ENCODE measurements at places on chromosomes 2 and 18.

- DNase-seq, result no peak
Observed at GRCh38 chr2:177225965-177226360, 13.4 kb downstream of the HNRNPA3 start.

GRCh38 chr2:128536925-128537620, 218.4 kb upstream of the HS6ST1 start:
- no peak for DNase-seq

DNA sequence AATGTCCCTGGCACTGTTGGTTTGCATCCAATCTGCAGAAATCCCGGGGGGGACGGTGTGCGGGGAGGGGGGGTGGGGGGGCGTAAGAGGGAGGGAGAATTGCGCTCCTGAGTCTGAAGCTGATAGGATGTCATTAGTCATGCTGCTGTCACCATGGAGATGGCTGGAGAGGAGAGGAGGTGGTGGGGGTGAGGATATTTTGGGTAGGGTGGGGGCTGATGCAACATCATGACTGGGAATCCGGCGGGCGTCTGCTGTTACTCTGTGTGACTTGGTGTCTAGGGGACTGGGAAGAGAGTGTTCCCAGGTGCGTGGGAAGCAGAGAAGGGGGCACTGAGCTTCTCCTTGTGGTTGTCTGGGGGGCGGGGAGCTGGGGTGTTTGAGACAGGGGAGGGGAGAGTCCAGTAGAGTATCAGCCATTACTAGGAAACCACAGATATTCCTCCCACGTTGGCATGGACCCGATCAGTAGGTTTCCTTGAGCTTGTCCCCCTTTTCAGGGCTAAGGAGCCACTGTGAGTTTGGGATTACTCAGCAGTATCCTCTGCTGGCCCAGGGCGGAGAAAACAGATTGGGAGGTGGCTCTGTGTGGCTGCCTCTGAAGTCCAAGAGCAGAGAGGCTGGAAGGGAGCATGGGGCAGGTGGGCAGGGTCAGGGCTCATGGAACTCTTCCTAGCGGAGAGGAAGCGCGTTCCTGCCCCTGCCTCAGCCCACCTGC, 18.9 kb downstream of the TET3 start:
- DNase-seq, result peak; percentile 28

GRCh38 chr18:29154758-29155725, 978.1 kb upstream of the CDH2 start:
- DNase-seq, result no peak

GRCh38 chr18:32441533-32441932, 29.1 kb downstream of the GAREM1 start:
- DNase-seq, result no peak

DNA sequence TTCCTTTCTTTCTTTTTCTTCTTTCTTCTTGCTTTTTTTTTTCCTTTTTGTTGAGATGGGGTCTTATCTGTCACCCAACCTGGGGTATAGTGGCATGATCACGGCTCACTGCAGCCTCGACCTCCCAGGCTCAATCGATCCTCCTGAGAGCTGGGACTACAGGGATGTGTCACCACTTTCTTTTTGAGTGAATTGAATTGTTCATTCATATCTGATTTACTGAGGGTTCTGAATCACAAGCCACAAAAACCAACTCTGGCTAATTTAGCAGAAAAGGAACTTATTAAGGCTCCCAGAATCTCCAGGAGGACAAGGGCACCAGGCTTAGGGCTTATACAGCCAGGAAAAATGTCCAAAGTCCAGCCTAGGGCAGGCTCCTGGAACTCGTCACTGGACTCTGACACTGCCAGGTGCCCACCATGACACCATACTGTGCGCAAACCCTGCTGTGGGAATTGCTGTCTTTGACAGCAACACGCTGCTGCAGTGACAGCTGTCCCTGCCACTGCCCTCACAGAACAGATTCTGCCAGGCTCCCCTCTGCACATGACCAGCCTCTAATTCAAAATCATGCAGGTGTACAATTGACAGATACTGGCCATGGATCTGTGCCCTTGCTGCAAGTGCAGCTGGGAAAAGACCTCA, 42.9 kb upstream of the EML6 start:
- DNase-seq, result no peak

- DNase-seq, result no peak
Observed at GRCh38 chr2:183186296-183186695, 62.1 kb downstream of the NUP35 start.

DNA sequence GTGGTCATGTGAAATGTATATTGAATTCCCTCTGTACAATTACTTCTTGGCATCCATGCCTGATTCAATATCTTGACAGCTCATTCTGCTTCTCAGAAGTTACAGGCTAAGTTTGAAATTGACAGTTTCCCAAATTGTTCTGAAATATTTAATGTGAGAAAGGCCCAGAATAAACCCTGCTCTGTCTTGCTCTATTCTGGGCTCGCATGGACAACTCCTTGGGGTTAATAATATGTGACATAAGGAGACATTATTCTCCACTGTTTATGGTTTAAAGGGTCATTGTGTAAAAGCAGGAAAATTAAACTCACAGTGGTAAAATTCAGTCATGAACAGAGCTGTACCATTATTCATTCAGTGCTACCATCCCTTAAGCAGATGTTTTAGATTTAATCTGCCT, 160.7 kb upstream of the CNTNAP5 start:
- DNase-seq, result no peak

DNA sequence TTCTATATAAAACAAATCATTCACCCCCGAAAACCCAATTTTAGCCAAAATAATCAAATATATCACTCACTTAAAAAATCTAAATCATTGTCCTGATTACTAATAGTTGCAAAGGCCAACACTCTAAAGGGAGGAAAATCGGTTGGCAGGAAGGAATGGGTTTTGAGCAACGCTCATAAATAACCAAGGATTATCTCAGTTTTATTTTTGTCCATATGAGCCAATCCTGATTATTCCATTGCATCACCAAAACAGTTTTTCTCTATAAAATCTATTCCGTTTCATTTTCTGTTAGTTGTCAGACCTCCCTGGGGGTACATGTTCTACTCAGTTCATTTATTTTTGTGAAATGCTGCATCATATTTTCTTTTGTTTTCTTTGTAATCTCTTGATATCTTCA, 174.1 kb downstream of the LRATD1 start:
- DNase-seq, result no peak

- DNase-seq, result no peak
Observed at GRCh38 chr2:240647503-240648154, 22.3 kb downstream of the GPR35 start.

DNA sequence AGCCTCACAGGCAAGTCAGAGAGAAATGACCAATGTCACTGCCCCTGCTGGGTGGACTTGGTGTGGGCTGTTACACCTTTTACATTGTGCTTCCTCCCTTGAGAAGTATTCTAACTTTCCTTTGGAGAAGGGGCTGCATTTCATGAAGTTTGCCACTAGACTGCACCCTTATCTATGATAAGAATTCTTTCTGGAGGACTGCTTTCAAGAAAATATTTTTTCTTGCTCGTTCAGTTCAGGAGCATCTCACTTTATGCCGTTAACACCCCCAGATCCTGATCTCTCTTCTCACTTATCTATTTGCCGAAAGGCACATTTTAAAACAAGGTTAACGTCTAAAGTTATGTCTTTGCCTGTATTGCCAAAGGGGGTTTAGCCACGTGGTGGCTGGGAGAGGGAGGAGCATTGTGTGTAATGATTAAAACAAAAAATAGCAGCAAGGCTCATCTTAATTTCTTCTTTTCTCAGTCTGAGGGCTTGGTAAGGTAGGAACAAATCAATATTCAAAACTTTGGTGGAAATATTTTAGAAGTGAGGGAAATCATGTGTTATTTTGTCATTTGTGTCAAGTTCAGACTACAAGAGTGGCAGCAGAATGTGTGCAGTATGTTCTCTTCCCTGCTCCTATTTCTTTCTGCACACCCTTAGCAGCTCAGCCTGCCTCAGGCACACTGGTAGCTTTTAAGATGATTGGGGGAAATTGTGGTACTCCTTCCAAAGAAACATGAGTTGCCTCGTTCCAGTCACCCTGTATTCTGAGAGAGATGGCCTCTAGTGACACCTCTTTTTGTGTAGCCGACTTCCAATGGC, 1.6 kb upstream of the IGFBP5 start:
- peak; percentile 33 for DNase-seq

- DNase-seq, result no peak
Observed at GRCh38 chr18:49340446-49340845, 120.0 kb downstream of the DYM start.

- no peak for DNase-seq
Observed at GRCh38 chr18:78487649-78488048, 492.0 kb upstream of the SALL3 start.

DNA sequence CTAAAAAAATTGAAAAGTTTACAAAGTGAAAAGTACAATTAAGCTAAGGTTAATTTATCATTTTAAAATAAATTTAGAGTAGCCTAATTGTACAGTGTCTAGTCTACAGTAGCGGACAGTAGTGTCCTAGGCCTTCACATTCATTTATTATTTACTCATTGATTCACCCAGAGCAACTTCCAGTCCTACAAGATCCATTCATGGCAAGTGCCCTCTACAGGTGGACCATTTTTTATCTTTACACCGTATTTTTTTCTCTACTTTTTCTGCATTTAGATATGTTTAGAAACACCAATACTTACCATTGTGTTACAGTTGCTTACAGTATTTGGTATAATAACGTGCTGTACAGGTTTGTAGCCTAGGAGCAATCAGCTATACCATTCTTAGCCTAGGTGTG, 84.1 kb downstream of the TSN start:
- DNase-seq, result no peak

DNA sequence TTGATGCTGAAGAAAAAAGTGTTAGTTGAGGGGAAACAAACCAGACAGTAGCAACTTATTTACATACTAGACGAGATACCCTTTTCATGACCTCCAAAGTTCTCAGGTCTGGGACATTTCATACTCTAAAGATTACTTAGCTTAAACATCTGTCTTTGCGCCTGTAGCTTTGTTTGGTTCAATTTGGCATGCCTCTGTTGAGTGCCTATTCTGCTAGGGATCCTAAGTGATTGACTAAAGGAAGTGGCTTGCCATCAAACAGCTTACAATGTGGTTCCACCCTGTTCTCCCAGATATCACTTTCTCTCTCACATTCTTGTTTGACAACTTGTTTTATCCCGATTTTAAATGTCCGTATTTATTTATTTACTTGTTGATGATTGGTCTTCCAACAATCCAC, 488.8 kb downstream of the PARD3B start:
- DNase-seq, result no peak

DNA sequence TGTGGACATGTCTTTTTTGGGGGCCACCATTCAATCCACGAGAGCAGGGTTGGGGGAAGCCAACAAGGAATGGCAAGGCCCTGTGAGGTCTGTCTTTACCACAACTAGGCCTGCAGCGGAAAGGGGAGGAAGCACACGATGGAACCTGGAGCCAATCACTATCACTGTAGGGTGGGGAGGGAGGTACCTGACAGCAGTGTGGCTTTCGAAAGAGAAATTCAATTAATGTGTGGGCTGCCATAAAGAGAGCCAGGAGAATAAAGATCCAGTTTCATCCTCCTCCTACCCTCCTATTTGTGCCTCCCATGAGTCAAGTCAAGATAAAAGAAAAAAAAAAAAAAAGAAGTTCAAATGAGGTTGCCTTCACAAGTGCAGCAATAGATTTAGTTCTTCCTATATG, 18.9 kb upstream of the RBMS1 start:
- DNase-seq, result no peak

GRCh38 chr2:126970583-126970982, 71.9 kb downstream of the TEX51 start:
- DNase-seq, result no peak

GRCh38 chr2:27379383-27379835, 1.1 kb downstream of the ZNF513 start:
- DNase-seq, result no peak

DNA sequence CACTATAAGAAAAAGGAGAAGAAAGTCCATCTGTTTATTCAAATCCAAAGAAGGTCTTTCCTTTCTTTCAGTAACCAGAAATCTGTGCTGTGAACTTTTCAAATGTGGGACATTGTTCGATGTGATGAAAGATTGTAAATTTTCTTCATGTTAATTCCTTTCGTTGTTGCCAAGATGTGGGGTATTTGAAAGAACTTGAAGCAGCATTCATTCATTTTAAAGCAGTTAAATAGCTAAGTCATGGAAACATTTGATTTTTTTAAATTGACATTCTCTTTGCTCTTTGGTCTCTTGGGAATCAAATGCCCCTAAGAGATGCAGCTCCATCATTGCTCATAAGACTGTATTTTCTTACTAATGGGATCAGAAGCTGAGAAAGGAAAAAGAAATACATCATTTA, 93.7 kb upstream of the EHBP1 start:
- no peak for DNase-seq

- no peak for DNase-seq
Observed at GRCh38 chr2:9578467-9579235, 23.0 kb upstream of the ADAM17 start.

DNA sequence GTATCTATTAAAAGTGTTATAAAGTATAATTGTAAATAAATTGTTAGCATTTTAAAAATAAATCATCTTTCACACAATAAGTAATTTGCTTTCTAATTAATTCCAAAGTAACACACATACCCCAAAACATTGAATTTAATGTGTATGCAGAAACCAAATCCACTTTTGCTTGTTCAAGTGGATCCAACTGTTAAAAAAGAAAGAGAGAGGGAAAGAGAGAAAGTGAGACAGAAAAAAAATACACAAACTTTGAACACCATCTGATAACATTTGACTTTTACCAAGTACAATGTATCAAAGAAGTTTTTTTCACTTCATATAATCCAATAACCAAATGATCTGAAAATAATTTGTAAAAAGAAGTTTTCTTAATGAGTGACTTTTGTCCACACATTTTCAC, 16.6 kb downstream of the C1D start:
- DNase-seq, result no peak

- DNase-seq, result no peak
Observed at GRCh38 chr2:108244667-108245414, 5.1 kb downstream of the SULT1C3 start.

DNA sequence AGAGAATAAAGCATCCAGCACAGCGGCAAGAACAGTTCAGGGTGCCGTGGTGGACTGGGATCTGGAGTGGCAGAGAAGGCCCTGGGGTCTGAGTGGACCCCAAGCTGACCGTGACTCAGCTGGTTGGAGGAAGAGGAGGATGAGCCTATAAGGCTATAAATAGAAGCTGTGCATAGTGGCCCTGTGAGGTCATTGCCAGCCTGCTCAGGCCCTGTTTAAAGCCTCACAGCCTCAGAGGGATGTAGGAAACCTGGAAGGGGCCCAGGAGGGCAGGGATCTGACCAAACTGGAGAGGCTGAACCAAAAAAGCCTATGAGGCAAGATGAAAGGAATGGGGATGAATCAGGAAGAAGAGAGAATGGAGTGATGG, 11.3 kb upstream of the DES start:
- DNase-seq, result no peak

- DNase-seq, result no peak
Observed at GRCh38 chr2:185785851-185786473, 47.4 kb downstream of the FSIP2 start.

DNA sequence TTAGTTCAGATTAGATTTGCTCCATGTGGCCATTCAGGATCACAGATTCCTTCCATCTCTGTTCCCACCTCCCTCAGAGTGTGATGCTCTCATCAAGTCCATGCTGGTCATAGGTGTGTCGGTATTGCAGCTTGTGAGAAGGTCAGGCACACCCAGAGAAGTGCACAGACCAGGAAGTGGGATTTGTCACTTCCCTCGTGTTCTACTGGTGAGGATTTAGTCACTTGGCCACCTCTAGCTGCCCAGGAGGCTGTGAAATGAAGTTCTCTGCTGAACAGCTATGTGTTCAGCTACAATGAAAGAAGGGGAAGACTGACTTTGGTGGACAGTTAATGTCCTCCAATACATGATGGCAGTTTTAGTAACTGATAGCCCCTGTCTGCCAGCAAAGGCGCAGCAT, 3.5 kb upstream of the LANCL1 start:
- no peak for DNase-seq

GRCh38 chr18:28041366-28041765, 135.6 kb downstream of the CDH2 start:
- no peak for DNase-seq

Data from NCI-H1436 (cell line).